ENCODE measurements at places on chromosomes 2 and 18.

DNA sequence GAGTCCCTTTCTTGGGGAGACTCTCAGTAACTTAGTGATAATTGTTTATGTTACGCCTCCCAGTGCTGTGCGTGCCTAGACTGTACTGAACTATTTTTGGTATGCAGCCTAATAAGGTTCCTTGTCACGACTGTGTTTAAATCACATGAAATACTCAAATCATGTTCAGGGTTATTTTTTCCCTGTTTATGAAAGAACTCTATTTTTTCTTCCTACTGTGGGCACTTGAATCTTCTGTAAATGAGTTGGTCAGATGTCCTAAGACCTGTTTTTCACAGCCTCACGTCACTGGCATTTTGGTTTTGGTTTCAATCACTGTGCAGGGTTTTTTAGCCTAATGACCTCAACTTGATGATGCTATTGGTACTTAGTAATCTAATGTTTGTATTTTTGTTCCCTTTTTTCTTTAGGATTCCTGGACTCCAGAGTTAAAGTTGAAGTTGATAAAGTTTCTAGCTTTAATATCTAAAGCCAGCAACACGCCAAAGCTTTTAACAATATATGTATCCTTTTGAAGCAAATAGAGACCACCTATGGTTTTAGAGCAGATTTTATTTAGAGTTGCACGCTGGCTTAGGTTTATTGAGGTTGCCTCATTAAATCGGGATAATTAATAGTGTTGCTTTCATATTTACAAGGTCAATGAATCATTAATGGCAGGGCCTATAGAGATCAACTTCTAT lies 24.0 kb downstream of the ARMC9 start:
- DNase-seq: no peak

DNA sequence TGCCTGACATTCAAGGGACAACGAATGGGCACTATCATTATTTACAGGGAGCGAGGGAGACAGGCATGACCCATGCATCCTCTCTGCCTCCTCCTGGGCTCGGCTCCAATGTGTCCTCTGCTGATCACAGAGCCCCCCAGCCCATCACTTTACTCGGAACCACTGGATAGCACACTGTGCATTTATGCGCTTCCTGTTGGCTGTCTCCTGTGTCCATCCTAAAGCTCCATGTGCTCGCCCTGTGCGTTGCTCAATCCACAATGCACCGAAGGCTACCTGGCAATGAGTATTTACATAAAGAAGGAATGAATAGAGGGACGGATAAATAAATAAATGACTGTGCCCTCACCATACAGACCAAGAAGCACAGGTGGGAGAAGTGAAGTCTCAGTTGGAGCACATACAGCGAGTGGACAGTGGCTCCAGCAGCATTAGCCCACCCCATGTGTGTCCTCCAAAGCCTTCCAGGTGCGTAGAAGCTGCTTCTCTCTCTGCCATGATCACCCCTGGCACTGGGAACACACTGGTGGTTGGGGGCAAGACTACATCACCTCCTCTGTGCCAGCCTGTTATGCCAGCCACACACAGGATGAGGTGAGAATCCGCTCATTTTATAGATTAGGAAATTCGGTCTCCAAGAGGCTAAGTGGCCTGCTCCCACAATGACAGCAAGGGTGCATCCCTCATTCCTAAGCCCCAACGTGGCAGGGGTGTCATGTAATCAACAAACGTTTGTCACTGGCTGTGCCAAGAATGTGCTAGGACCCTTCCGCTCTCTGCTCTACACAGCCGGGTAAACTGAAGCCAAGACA lies 2.3 kb upstream of the GDF7 start:
- DNase-seq: no peak

- DNase-seq: no peak
These were observed 538.2 kb upstream of the TNP1 start for GRCh38 chr2:217398101-217398500.

GRCh38 chr2:25304826-25305596 lies 36.7 kb downstream of the DNMT3A start:
- no peak for DNase-seq

GRCh38 chr18:12996661-12997292 lies 5.6 kb downstream of the CEP192 start:
- DNase-seq: no peak

All from T follicular helper cell (primary cell).